ENCODE measurements at places on chromosomes 16 and 17.

- DNase-seq: no peak
These were observed 309.4 kb upstream of the CDH5 start for GRCh38 chr16:66057057-66057456.

GRCh38 chr16:105521-105920, 27.5 kb downstream of the MPG start:
- DNase-seq: no peak

DNA sequence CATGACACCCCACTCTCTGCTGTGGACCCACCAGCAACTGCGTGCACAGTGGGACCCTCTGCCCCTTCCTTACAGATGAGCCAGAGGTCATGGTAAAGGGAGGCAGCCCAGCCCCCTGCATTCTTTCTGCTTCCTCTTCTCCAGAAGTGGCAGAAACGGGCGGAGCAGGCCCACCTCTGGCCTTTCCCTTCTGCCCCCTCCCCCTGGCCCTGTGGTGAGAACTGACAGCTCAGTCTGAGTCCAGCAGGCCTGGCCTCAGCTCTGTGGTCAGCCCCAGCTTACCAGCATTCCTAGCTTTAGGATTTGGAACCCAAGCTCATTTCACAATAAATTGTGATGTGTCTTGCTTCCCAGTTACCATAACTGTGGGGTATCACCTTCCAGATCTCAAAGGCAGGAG, 4.8 kb upstream of the ANKRD11 start:
- no peak for DNase-seq

DNA sequence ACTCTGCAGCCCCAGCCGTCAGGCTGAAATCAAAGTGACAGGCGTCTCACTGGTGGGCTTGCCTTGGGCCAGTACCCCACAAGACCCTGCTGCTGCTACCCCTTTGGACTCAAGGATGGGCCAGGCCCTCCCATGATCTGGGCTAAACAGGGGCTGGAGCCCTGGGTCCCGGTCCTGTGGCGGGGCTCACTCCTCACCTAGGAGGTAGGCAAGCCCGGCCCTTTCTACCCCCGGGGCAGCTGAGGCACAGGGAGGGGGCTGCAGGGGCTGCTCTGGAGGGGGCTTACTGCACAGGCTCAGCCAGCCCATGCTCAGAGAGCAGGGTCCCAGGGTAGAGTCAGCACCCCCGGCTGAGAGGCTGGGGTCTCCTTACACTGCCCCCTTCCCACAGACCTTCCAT, 23.6 kb downstream of the KATNB1 start:
- no peak for DNase-seq

DNA sequence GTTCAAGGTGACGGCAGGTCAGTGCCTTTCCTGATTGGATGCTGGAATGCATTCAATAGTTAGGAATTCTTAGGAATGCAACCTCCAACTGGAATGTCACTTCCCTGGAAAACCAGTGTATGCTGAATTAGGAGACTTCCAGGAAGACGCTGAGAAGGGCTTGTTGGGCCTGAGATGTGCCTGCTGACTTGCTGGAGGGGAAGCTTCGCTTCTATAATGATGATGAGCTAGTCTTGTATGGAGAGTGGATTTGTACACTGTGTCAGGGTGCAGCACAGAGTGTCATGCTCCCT, 45.6 kb downstream of the SMPD3 start:
- DNase-seq: no peak

- DNase-seq: no peak
These were observed 32.0 kb upstream of the IL34 start for GRCh38 chr16:70614208-70614951.

GRCh38 chr17:79800325-79801155, 3.7 kb upstream of the CBX8 start:
- no peak for DNase-seq

DNA sequence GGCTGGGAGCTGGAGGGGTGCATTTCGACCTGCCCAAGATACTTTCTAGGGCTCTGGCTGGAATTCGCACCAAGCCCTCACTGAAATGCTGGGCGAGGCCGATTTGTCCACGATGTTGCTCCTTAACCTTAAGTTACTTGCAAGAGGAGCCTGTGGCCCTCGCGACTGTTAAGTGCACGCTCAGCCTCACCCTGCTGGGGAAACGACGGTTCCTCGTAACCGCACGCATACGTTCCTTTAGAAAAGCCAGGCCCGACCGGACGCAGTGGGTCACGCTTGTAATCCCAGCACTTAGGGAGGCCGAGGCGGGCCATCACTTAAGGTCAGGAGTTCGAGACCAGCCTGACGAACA, 607 bp upstream of the NCOR1 start:
- no peak for DNase-seq

DNA sequence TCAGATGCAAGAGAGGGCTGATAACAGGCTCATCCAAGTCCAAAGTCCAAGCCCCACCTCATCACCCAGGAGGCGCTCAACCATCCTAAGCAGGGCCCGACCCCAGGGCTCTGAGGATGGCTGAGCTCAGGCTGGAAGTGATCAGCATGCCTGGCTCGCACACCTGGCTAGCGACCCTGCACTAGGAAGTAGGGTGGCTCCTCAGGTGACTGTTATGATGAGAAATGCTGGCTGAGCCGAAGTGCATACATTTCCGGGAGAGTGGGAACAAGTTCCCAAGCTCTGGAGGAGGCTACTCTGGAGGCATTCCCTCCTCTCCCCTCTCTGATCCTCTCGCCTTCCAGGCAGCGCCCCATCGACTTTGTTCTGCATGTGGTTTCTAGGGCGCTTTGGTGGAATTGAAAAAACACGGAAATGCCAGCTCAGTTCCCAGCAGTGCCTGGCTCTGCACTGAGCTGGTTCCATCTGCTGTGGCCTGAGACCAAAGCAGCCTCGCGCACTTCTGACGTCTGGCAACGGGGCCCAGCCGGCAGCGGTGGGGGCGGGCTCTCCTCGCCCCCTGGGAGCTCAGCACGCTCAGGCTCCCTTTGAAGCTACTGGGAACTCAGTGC, 130.3 kb downstream of the IRF8 start:
- DNase-seq: no peak

DNA sequence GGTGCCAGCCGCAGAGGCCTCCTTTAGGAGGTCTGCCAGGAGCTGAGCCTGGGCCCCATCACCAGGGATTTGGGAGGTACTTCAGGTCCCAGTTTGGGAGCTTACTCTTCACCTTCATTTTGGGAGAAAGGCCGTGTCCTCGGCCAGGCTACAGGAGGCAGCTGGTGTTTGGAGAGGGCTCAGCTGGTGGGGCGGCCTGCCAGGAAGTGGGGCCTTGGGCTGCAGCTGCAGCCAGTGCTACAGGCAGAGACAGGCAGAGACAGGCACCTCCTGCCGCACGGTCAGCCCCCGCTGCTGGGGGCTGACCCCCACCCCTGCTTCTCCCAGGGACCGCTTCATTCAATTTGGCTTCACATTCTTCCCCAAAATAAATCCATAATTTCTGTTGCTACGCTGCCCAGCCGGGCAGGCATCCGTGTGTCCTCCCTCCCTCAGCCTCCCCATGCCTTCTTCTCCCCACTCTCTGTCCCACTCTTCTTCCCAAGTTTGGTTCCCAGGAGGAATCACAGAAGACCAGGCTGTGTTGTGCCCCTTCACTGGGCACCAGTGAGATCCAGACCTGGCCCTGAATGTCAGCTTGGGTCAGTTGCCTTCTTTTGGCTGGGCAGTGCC, 6.1 kb downstream of the TMEM235 start:
- DNase-seq: no peak

- DNase-seq: no peak
These were observed 7.3 kb downstream of the ABCA3 start for GRCh38 chr16:2333231-2333630.

DNA sequence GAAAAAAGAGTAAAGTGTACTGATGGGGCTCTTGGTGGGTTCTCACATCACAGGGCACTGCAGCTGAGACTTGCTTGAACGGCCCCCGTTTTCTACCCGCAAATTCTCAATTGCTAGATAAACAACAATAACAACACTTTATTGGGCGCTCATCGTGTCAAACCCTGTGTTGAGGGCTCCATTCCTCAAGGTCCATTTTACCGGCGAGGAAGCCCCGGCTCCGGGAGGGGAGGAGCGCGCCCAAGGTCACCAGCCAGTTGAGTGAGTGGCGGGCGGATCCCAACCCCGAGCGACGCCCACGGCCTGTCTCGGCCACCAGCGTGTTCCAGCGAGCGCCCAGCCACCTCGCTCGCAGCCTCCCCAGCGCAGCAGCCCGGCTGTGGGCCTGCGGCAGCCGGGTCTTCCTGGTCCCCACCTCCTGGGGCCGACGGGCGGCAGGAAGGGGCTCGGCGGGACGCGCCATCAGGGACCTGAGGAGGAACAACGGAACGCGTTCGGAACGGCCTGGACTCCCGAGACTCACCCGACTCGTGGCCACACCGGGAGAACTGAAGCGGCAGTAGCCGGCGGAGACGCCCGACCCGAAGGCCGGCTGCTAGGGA, 373 bp downstream of the CMC2 start:
- no peak for DNase-seq

DNA sequence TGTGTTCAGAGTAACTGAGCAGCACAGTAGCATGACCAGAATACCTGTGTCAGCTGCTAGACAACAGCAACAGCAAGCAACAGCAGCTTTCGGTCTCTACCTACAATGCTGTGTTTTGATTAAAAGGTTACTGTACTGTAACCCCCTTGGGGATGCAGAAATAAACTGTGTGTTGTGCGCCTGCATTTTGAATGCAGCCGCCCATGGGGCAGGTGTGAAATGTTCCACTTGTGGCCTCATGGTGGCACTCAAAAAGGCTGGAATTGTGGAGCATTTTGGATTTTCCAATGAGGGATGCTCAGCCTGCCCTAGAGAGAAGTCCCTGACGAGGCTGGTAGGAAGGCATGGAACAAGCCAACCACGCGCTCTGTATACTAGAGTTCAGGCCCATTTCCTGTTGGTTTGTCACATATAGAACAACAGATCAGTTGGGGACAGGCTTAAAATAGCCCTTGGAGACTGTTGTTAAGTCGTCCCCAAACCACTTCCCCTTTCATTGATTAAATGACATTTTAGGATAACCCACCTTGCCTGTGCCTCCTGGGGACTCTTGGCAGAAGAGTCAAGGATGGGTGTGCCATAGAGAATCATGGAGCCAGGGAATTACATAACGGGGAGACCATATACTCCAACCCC, 27.1 kb downstream of the SCPEP1 start:
- no peak for DNase-seq

DNA sequence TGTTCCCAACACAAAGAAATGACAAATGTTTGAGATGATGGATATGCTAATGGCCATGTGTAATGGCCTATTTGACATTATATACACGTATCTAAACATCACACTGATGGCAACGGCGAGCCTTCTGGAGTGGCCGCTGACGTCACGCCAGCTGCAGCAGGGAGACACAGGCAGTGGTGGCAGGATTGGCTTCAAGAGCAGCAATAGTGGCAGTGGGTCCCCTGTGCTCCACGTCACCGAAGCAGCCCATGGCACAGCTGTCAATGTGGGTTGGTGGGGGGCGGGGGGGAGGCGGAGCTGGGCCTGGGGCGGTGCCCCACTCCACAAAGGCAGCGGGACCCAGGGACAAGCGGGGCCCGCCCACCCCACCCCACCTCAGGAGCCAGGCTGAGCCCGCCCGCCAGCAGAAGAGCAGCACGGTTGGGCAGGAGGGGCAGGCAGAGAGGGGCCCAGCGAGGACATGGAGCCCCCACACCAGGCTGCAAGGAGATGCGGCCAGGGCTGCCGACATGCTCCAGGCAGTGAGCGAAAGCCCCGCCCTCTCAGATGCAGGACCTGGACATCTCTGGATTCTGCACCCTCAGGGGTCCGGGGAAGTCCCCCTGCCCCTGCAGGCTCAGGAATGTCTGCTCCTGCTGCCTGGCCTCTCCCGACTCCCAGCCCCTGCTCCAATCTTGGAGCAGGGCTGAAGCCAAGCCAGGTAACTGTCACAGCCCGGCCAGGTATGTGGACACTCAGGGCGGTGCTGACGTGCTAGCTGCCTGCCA, 64.6 kb downstream of the USP32 start:
- no peak for DNase-seq

GRCh38 chr17:50638966-50639713, 4.5 kb downstream of the ABCC3 start:
- no peak for DNase-seq

Measured in NCI-H2081 treated with DMSO at 0.1 percent for 48 hours (cell line).